ENCODE measurements at places on chromosomes 6 and 20. TPM values are rescaled to one million over a fixed set of nuclear protein-coding genes. Genes with fewer than 3 reads are reported as not detected.
A peak's percentile ranks its signal among the peaks of the same experiment; 100 is the strongest.

DNA sequence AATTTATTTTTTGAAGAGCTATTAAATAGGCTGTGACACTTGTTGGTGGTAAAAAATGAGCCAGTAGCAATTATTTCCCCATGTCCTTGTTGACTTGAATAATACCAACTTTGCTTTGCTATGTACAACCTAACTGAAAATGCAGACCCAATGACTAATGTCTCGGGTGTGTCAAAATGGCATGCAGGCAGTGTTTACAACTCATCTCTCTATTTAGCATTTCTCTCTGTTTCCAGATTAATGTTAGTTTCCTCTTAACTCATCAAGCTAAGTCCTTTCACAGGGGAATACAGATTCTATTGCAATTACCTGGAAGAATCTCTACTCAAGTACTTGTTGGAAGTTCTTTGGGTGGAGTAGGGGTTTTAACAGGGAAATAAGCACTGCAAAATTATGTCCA, 504.4 kb downstream of the BCKDHB start:
- peak; percentile 85 for DNase-seq

- no peak for DNase-seq
These were observed 2.0 kb downstream of the TBX18 start for GRCh38 chr6:84762220-84763002.

DNA sequence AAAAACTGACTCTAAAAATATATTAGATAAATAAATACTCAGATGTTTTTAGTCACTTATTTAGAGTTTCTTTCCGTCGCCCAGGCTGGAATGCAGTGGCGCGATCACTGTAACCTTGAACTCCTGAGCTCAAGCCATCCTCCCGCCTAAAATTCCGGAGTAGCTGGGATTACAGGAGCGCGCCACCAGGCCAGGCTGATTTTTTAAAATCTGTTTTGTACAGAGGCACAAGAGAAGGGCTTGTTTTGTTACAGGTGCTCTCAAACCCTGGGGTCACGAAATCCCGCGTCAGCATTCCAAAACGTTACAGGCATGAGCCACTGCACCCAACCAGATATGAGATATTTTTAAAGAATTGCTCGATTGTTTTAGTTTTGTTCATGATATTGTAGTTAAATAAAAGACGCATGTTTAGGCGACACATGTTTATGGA, 40.7 kb upstream of the BTN3A2 start:
- DNase-seq: no peak

GRCh38 chr6:75222261-75222660, 16.4 kb upstream of the COL12A1 start:
- no peak for DNase-seq

- peak; percentile 42 for DNase-seq
These were observed 211.9 kb downstream of the FOXC1 start for GRCh38 chr6:1821513-1822183.

CCN5 gene
- 0.10 TPM for total RNA-seq

DUSP15 gene
- not detected for total RNA-seq

DNAAF9 gene
- total RNA-seq: 22.0 TPM

All from renal cortical epithelial cell (primary cell).